Brain (organoid and tissue), 16 donors: ENCODE measurements at places on chromosomes 16 and 17.

GRCh38 chr16:78796221-78796866, 696.9 kb downstream of the WWOX start:
- DNase-seq = peak; percentile 58

DNA sequence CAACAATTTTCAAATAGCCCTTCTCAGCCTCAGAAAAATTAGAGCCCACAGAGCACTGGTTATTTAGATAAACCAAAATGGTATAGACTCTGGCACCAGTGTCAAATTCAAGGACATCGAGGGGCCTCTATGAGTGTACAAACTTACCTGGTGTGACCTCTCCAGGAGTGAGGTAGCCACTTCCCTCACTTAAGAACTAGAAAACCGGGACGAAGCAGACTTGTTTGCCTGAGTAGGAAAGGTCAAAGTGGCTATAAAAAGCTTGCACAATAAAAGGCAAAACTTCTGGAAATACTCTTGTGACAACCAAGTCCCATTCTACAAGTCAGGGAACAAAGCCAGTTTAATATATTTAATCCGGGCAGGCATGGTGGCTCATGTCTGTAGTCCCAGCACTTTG, 39.2 kb upstream of the PRSS54 start:
- DNase-seq = no peak

DNA sequence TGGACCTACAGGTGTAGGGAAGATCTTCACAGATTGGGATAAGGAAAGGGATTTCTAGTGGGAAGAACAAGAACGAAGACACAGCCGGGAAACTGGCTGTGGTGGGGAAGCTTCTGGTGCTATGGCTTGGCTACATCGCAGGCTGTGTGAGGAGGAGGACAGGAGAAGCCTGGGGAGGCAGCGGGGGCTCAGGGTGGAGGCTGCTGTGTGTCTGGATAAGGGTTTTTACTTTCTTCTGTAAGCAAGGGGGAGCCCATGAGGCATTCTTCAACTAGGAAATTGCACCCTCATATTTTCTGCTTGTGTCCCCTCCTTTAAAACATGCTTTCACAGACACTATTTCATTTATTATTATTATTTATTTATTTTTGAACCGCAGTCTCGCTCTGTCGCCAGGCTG, 2.9 kb upstream of the RHBDF2 start:
- DNase-seq = no peak

DNA sequence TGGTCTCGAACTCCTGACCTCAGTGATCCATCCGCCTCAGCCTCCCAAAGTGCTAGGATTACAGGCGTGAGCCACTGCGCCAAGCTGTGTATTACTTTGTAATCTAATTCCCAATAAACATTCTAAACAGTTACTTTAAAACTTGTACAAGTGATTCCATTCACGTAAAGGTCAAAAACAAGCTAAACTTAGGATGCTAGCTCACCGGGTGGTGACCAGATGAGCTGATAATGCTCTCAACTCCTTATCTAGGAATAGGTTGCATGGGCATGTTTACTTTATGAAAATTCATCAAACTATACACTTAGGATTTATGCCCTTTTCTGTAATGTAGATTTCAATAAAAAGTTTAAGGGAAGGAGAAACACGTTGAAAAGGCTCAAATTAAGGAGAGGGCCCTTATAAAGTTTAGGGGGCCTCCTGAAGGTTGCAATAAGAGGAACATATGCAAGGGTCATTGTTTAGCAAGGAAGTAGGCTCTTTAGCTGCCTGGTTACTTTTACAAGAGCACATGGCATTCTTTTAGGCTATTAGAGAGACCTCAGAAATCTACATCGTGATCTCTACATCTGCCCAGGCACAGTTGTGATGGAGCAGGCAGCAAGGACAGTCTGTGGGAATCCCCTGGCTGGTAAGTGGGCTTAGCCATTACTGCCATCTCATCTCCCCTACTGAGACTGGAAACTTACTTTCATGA, 13.3 kb downstream of the CDR2 start:
- DNase-seq = no peak

GRCh38 chr16:3030222-3031212, 6.2 kb downstream of the BICDL2 start:
- DNase-seq = no peak

DNA sequence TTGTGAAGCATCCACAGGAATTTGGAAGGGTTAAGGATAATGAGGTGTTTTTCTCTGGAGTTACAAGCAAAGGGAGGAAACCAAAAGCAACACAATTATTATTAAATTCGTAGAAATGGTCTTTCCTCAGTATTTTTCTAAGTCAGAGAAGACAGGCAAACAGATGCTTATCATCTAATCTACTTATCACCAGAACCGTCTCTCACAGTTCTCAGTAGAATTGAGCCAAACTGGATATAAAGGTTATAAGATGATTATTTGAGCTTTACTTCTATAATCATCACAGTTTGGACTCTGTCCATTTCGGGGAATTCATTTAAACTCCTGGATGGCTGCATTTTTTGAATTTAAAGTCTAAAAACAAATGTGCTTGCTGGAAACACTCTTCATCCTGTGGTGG, 245.0 kb downstream of the KCNJ2 start:
- DNase-seq = no peak

DNA sequence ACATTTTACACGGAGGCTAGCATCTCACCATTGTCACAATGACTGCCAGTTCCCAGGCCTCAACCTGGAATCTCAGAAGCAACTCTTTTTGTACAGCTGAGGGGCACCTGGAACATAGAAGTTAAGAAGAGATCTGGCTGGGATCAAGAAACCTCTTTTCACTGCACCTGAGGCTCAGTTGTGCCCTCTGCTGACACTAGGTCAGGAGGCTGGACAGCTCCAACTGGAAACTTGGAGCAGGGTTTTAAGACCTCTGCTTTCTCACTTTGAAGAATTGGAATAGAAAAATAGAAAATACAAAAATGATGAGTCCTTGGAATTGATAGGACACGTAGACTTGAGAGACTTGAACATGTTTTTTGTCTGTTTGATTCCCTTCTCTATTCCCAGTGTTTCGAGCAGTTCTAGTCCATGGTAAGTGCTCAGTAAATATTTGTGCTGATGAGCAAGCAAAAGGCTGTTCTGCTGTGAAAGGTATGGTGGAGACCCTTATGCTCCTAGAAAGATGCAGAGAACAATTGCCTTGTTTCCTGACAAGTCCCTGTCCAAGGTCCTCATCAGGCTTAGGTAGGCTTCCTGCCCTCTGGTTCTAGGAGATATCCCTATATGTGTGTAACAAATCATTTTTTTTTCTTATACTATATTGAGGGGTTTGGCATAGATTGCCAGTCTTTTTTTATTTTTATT, 13.6 kb upstream of the PPM1D start:
- no peak for DNase-seq

DNA sequence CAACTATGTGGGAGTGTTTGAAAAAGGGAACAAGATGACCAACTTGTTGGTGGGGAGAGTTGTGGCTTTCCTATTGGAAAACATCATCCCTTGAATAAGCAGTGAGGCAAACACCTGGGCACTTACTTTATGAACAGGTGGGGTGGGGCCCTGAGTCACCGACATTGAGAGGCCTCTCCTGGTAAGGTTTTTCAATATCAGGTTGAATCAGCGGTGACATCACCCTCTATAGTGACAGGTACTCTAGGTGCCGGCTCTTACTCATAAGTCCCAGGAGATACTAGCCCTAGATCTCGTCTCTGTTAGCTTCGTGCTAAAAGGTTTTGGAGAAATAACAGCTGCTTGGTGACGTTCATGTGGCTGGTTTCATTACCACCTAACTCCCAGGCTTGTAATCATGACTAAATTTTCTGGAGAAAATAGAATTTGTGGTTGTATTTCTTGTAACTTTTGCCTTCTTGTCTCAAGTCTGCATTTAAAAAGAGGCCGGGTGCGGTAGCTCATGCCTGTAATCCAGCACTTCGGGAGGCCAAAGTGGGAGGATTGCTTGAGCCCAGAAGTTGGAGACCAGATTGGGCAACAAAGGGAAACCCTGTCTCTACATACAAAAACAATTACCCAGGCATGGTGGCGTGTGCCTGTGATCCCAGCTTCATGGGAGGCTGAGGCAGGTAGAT, 19.3 kb downstream of the CDH1 start:
- DNase-seq = no peak
